ENCODE measurements at places on chromosomes 5 and 9.

- no peak for DNase-seq
These were observed 117.0 kb downstream of the GAS1 start for GRCh38 chr9:86830356-86830755.

- DNase-seq, result no peak
These were observed 17.2 kb upstream of the RGS3 start for GRCh38 chr9:113446323-113446740.

DNA sequence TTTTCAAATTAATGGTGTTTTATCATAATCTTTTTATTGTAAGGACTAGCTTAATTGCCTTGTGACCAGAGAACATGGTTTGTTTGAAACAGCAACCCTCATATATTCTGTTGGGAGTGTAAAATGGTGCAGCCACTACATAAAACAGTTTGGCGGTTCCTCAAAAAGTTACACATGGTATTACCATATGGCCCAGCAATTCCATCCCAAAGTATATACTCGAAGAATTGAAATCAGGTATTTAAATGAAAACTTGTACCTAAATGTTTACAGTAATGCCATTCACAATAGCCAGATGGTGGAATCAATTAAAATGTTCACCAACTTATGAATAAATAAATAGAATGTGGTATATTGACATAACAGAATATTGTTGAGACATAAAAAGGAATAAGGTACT lies 14.8 kb upstream of the IL33 start:
- no peak for DNase-seq

GRCh38 chr9:73863924-73864323 lies 633.2 kb upstream of the RORB start:
- no peak for DNase-seq

DNA sequence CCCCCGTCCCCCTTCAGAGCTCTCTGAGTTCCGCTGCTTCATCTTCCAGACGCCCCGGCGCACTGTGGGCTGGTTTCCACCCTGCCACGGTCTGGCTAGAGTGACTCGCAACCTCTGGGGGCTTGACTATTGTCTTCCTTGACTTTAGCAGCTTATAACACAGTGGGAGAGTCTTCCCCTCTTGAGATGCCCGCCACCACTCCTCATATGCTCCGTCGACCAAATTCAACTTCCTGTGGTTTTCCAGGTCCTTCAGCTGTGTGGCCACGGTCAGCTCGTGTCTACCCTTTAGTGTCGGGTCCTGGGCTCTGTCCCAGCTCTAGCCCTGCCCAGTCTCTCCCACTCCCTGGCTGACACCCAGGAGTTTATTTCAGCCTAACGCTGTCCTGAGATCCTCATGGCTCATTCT lies 28.2 kb upstream of the NCS1 start:
- peak; percentile 58 for DNase-seq

DNA sequence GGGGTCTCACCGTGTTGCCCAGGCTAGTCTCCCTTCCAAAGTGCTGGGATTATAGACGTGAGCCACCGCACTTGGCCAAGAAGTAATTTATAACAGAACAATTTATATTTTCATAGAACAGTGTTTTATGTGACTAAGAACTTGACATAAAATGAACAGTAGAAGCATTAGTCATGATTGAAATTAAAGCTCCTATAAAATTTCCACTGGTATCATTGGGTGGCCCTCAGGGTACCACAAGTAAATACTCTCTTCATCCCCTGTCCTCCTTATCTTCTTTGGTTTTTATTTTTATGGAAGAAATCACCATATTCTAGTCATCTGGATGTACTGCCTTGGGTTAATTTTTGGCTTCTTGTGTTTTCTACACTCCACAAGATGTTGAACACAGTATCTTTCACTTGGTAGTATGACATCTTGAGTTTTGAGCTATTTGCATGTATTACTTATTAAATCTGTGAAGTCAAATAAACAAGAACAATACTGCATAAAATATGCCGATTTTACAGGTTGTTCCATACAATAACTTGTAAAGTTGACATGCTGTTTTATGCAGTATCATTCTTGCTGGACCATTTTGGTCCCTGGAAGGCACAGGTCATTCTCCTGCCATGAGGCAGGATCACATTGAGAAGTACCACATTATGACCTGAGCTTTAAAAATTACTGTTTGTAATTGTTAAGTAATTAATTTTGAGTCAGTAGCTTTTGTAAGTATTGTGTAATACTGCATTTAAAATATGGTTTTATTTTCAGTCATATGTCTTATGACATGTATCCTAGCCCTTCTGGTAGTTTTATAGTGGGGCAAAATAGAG lies 24.4 kb downstream of the LMNB1 start:
- no peak for DNase-seq

DNA sequence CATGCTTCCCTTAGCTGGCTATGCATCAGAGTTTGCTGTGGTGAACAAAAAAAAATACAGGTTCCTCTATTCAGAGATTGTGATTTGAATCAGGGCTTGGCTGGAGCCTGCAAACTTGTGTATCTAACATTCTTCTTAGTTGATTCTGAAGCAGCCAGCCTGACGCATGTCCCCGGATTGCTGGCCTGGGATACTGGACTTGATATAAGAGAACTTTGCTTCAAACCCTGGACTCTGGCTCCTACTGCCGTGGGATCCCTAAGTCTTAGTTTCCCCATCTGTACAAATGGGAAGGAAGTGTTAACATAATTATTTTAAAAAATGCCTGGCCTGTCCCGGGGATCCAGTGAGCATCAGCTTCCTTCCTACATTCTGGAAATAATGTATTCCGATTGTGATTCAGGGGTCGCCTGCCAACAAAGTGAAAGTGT lies 292.8 kb downstream of the ARHGEF28 start:
- no peak for DNase-seq

DNA sequence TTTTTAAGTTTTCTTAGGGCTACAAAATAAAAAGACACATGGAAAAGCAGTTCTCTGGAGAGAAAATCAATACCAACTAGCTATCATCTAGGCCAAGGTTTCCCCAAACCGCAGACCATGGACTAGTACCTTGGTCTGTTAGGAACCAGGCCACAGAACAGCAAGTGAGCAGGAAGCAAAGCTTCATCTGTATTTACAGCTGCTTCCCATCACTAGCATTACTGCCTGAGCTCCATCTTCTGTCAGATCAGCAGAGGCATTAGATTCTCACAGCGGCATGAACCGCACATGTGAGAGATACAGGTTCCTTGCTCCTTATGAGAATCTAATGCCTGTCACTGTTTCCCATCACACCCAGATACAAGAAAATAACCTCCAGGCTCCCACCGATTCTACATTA lies 1907.6 kb upstream of the ACO1 start:
- DNase-seq, result no peak

DNA sequence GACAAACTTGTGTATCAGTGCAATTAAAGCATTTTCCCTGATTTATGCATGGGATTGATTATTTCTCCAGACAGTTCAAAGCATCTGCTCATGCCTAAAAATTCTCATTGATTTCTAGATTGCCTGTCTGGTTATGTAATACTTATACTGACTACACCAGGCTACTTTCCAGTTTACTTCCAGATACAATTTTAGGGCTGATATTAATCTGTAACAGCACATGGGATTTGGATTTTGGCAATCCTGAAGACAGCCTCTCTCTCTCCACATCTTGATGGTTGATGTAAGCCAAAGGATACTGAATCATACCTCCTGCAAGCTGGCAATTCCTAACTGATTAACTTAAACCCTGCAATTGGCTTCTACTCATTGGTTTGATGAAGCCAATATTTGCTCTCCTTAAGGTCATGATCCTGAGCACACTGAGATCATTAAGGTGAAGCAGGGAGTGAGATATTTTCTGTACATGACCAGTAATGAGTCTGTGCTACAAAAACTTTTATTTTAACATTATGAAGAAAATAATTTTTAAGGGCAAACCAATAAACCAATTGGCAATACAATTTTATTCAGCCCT lies 25.7 kb upstream of the FBXL7 start:
- DNase-seq, result no peak

DNA sequence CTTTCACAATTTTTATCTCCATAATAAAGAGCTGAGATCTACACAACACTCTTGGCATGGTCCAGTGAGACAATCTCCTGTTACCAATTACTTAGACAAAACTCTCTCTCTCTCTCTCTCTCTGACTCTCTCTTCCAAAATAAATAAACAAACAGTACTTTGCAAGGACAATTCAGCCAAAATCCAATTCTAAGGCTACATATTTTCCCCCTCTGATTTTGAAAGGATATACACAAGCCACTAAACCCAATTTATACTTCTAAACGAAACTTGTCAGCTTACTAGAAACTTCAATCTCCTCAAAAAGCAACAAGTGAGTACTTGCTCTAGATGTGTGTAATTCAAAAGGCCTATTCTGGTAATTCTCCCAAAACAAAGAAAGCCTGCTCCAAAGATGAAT lies 26.3 kb upstream of the TNPO1 start:
- DNase-seq, result no peak

GRCh38 chr5:139278540-139279274 lies 14.8 kb upstream of the MATR3 start:
- DNase-seq, result no peak

DNA sequence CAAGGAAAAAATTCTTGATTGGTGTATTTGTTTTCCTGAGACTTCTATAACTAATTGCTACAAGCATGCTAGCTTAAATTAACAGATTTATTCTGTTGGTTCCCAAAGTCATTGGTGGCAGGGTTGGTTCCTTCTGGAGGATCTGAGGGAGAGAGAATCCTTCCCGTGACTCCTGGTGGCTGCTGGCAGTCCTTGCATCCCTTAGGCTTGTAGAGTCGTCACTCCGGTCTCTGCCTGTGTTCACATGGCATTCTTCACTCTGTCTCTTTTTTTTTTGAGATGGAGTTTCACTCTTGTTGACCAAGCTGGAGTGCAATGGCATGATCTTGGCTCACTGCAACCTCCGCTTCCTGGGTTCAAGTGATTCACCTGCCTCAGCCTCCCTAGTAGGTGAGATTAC lies 5.3 kb downstream of the CDK9 start:
- no peak for DNase-seq

DNA sequence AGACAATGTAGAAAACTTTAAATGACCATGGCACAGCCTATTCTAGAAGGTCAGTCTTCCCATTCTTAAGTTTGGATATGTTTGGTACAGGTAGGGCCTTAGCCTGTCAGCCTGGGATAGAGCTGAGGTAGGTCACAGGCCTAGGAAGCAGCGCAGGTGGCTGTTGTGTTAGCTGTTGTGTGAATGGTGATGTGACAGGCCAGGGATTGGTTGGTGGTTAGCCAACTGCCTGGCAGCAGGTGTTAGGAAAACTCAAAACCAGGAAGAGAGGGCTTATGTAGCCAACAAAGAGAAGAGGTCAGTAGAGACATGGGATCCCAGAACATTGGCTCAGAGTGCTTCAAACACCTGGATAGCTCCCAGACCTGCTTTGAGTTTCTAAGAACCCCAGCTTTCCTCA lies 84.2 kb downstream of the FBXO38 start:
- DNase-seq, result no peak

- no peak for DNase-seq
These were observed 346.4 kb downstream of the ARL15 start for GRCh38 chr5:53963958-53964357.

DNA sequence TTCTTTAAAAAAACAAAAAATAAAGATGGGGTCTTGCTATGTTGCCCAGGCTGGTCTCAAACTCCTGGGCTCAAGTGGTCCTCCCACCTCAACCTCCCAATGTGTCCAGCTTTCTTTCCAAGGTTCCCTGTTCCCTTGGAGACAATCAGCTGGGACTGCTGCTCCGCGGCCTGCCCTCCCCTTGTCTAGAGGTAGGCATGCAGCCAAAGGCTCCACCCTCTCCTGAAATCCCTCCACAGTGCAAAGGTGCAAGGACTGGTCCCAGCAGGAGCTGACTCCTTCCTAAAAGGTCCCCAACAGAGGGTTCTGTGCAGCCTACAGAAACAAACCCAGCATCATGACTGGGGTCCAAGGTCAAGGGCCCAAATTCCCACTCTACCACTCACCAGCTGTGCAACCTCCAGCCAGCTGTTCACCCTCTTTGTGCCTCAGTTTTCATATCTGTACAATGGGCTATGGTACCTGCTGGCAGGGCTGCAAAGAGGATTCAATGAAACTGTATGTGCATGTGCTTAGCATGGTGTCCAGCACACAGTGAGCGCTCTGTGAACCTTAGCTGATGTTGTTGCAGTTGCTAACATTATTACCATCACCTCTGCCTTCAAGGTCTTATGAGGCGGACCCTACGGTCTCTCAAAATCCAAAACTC lies 47.5 kb downstream of the BARX1 start:
- DNase-seq, result no peak

DNA sequence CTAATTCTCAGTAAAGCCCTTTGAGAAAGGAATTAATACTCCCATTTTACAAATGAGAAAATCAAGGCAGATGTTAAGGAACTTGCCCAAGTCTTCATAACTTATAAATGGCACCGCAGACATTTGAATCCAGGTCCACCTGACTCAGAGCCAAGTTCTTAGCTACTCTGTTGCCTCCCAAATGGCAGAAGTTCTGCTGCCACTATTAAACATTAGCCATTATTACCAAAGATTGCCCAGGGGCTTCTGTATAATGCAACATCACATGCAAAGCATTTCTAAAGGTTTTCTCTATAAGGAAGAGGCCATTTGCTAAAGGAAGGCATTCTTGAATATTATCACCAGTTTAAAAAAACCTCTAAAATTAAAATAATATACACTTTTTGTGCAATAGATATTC lies 28.3 kb downstream of the TPD52L3 start:
- no peak for DNase-seq

GRCh38 chr9:109232449-109233237 lies 65.6 kb upstream of the FRRS1L start:
- no peak for DNase-seq

GRCh38 chr5:8905021-8905420 lies 640.9 kb downstream of the SEMA5A start:
- no peak for DNase-seq

GRCh38 chr5:97087138-97087537 lies 55.3 kb downstream of the LIX1 start:
- no peak for DNase-seq

DNA sequence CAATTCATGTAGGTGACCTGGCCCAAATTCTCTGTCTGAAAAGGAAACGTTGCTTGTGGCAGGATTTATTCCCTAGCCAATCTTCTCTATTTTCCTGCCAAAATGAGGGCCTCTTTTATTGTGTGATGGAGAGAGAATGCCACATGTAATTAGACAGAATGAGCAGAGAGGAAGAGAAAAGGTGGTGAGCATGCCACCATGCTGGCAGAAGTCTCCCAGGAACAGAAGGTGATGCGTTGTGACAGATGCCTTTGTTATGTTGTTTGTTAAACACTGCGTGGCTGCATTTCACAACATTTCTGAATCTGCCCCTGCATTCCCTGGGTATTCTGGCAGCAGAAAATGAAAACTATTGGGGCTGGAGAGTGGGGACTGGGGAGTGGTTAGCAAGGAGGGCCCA lies 577.6 kb downstream of the TLR4 start:
- no peak for DNase-seq

- no peak for DNase-seq
These were observed 5.2 kb downstream of the LRRTM2 start for GRCh38 chr5:138869763-138870500.

- no peak for DNase-seq
These were observed 39.5 kb upstream of the HSPB3 start for GRCh38 chr5:54415896-54416601.

- no peak for DNase-seq
These were observed 2.9 kb downstream of the SPTAN1 start for GRCh38 chr9:128555180-128555721.

- DNase-seq, result no peak
These were observed 174.0 kb upstream of the NREP start for GRCh38 chr5:111930905-111931461.

GRCh38 chr9:91960367-91960766 lies 10.3 kb upstream of the ROR2 start:
- no peak for DNase-seq

GRCh38 chr9:127140181-127140580 lies 17.7 kb upstream of the ANGPTL2 start:
- DNase-seq, result no peak

GRCh38 chr5:76854644-76855043 lies 4.8 kb downstream of the S100Z start:
- DNase-seq, result no peak
